T47D (cell line): ENCODE measurements at places on chromosomes 1 and 21.

GRCh38 chr1:190126728-190127127 is 350.9 kb downstream of the BRINP3 start:
- no peak for DNase-seq

DNA sequence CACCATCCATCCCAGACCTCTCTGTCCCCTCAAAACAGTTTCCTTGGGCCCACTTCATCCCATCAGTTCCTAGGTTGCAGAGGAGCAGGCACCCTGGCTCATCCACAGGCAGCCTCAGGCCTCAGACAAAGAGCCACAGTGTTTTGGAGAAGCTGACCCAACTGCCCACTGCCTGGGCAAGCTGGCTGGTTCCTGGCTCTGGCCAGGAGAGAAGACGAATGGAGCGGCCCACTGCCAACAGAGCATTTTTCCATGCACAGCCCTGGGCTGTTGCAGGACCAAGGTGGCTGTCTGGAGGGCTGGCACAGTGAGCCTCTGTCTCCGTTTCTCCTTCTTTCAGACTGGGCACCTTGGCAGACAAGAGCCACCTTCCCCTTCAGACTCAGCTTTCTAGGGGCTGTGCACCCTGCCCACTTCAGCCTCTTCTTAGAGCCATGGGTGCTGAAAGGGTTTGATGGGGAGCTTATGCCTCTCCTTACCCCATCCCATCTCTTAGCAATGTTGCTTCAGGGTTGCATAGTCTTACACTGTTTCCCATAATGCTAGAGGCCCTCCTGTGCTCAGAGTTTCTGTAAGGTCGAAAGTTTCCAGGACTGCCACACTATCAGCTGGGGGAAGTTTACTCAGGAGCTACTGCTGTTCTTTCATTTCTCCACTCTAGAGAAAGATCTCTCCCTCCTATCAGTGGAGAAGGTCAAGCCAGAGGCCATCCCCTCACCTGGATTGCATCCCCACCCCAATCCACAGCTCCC is 973 bp downstream of the FMOD start:
- DNase-seq: no peak

DNA sequence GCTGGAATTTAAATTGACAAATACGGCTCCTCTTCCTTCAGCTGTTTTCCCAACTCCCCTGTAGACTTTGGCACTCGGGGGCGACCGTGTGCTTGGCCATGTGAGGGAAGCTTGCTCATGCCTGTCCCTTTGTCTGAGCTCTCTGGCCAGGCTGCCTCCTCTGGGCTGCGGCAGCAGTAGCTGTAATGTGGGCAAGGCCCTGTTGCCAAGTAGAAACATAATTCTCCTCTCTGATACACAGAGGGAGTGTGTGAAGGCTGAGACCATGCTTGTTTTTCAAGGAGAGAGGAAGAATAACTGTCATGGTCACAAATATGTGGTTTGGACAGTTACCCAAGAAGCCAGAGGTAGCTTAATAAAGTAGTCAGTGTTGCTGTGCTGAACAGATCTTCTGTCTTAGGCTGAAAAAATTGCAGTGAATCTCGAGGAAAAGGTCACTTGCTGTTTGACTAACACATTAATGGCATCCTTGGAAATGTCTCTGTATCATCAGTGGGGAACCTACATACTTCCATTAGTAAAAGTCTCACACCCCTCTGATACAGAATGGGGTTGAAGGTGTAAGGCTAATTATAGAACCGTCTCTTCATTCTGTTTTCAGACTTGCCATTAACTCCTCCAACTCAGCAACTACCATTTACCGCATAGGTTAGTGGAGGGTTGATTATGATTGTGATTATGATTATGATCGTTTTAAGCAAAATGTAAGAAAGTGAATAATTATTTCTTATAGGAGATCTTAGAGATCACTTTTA is 94.6 kb downstream of the TGFB2 start:
- no peak for DNase-seq

DNA sequence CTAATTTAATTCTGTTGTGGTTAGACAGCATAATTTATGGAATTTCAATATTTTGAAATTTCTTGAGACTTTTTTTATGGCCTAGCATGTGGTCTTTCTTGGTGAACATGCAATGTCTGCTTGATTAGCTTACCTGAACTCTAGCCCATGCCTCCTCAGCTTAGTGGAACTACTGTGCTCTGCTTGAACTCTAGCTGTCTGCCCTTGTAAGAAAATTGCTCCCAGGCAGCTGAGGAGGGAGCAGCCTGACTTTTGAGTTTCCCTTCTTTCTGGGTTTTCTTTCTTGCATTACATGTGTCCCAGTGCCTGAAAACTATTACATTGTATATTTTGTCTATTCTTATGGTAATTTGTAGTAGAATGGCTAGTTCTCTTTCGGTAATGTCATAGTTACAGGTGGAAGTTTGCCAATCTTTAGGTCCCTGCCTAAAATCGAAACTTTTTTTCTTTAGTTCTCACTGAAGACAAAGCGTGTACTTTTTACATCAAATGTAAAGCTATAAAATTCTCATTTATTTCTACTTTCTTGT is 105.3 kb downstream of the MAST2 start:
- no peak for DNase-seq

GRCh38 chr1:150176593-150176992 is 26.9 kb downstream of the PLEKHO1 start:
- no peak for DNase-seq

DNA sequence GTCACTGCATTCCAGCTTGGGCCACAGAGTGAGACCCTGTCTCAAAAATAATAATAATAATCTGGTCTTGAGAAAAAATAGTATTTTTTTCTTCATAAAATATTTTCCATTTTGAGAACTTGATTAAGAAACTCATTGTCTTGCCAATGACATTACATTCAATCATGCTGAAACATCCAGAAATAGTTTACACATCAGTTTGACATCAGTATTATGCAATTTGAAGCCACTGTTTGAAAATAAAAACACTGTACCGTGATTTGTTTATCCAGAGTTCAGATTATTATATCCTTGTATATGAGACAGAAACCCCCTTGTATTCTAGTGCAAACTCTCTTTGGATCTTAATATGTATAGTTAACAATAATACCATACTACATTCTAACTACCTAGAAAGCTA is 6.9 kb downstream of the FMO2 start:
- no peak for DNase-seq

- DNase-seq: no peak
Observed at GRCh38 chr21:17848228-17848627, 29.1 kb upstream of the C21orf91 start.

- no peak for DNase-seq
Observed at GRCh38 chr1:198102454-198102827, 54.4 kb upstream of the NEK7 start.

DNA sequence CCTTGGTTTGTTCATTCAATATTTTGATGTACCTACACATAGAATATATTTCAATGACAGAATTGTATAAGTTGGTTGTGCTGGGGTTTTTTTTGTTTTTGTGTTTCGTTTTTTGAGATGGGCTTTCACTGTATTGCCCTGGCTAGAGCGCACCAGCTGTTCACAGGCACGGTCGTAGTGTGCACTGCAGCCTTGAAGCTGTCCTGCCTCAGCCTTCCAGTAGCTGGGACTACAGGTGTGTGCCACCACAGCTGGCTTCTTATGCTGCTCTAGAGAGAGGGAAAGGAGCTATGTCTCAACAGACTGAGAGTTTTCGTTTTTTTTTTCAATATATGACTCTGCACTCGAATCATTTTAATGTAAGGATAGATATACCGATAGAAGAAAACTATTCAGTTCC is 102.6 kb downstream of the NTNG1 start:
- DNase-seq: no peak

DNA sequence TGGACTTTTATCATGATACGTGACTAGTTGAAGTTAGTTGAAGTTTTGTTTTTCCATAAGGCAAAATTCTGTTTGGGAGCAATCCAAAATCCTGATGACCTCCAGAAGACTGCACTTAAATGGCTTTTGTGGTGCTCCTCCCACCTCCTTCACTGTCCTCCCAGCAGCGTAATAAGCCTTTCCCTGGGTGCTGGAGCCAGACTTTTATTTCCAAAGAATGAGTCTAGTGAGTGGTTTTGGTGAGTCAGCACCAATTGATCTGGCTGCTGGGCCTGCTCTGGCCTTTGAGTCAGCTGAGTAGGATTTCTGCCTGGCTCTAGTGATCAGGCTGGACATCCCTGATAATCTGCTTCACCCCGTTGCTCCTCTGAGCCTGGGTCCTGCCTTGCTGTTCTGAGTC is 21.7 kb upstream of the KCND3 start:
- no peak for DNase-seq

- no peak for DNase-seq
Observed at GRCh38 chr21:38236232-38236631, 20.6 kb upstream of the KCNJ15 start.

- DNase-seq: no peak
Observed at GRCh38 chr1:111834956-111835355, 79.3 kb downstream of the DDX20 start.

DNA sequence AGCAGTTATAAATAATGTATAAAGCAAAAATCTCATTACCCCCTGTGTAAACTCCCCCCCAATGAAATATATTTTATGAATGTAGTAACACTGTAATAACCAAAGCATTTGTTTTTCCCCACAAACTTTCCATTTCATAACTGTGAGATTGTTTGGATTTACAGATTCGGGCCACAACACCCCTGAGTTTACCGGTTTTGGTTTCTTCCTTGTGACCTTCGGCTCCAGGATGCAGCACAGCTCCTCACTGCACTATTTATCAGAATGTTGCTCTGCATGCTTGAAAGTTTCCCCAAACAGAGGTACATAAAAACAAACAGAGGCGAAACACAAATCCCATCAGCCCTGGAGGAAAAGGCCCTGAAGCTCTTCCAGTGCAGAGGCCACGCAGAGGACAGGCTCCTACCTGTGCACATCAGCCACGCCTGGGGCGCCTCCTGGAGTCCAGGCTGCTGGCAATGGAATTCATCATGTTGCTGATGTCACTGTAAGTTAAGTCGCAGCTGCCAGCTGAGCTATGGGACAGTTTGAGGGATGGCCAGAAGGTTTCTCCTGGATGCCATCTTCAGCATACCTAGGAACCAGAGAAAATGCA is 122.0 kb downstream of the LMO4 start:
- DNase-seq: no peak

DNA sequence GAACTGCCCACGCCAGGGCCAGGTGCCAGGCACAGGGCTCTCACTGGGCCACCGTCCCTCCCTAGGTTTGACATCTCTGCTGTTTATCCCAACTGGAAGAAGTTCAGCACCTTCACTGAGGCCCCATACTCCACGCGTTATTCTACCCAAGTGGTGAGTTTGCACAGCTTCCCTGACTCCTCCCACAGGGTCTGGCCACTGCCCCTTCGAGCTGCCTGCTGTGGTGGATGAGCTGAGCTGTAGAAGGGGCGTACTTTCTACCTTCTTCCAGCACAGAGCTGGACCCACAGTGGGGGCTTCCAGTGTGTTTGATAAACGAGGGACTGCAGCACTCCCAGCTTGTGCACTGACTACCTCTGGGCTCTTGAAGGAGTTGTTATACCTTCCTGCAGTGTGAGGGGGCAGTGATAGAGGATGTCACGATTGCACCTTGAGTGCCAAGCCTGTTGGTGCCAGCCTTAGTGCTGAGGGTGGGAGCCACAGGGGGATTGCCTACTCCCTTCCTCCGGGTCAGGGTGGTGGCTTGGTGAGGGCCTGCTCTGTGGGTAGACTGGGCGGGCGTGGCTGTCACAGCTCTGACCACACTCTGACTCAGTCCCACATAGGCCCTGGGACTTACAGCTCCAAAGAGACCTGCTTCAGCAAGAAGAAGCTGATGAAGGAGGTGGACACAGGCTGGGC is 5.9 kb upstream of the TTC22 start:
- no peak for DNase-seq

DNA sequence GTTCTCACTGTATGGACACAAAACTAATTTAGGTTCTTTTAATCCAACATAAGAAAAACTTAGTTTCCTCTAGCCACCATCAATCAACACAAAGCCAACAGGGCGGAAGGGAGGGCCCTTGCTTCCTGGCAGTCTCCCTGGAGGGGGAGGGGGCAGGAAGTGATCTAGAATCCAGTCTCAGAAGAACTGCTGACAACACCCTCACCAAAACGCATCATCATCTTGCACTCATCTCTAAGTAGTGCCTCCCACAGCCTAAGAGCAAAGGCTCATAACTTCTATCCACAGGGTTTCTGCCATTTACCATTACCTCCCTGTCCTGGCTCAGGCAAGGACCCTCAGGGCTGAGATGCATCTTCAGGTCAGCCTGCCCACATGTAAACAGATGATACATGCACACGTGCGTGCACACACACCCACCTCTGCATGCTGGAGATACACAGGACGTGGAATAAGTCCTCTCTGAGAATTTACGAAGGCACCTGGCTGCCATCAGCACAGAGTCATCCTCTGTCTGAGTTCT is 20.5 kb downstream of the HIVEP3 start:
- DNase-seq: no peak

DNA sequence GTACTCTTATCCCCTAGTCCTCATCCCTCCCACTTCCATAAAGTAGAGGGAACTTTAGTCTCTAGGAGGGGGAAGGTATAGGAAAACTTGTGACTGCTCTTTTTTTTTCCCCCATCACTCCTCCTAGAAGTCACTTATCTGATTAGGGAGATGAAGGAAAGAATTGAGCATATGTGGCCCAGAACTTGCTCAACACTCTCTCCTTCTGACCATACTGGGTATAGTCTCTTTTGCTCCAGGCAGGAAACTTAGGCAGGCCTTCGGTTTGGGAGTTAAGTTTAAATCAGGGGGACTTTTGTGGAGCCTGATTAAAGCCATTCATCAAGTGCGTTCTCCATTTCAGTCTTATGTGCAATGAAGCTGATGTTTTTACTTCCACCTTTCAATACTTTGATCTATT is 5.8 kb downstream of the UBE2U start:
- no peak for DNase-seq

- no peak for DNase-seq
Observed at GRCh38 chr1:226903819-226904716, 33.7 kb downstream of the PSEN2 start.

- DNase-seq: no peak
Observed at GRCh38 chr1:186231861-186232436, 143.1 kb downstream of the TPR start.

GRCh38 chr21:17979763-17980162 is 160.6 kb upstream of the C21orf91 start:
- DNase-seq: no peak

DNA sequence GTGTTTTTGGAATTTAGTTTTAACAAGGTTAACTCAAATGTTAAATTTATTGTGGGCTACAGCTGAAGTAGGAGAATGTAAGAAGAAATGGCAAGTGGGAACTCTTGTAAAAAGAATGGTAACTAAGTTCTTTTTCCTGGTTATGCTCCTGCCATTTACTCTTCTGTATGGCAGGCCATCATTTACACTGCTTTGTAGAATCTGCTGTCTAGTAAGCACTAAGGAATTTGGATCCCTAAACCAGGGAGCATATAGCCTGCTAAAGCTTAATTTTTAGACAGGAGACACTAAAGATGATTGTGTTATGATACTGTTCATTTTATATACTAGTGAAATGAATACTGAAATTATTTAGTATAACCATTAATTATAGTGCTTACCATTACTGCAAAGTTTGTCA is 85.3 kb downstream of the CAMTA1 start:
- no peak for DNase-seq

- no peak for DNase-seq
Observed at GRCh38 chr1:73909043-73909562, 288.9 kb downstream of the LRRIQ3 start.

- DNase-seq: no peak
Observed at GRCh38 chr1:244920911-244921761, 56.8 kb upstream of the HNRNPU start.
